NCI-H460 (cell line): ENCODE measurements at places on chromosomes 12 and 14. TPM values are rescaled to one million over a fixed set of nuclear protein-coding genes. Genes with fewer than 3 reads are reported as not detected.

Gene DPY19L2
- total RNA-seq = 1.3 and 2.4 TPM in 2 replicates

Gene SMCO2
- 0.27 TPM in 1 of 2 replicates, not detected in the other for total RNA-seq

Gene ACOT4
- 3.6 and 4.9 TPM in 2 replicates for total RNA-seq

Gene SRGAP1
- total RNA-seq = 10.7 and 10.9 TPM in 2 replicates

Gene PTCSC3
- not detected in 2 replicates for total RNA-seq

Gene ART4
- not detected in 2 replicates for total RNA-seq
